ENCODE measurements at places on chromosomes 1 and 21.

- DNase-seq = no peak
These were observed 85.0 kb downstream of the EPS15 start for GRCh38 chr1:51433972-51434510.

GRCh38 chr1:79105500-79105899, 99.0 kb upstream of the ADGRL4 start:
- no peak for DNase-seq

- no peak for DNase-seq
These were observed 864.4 kb downstream of the USP25 start for GRCh38 chr21:16594191-16594590.

- no peak for DNase-seq
These were observed 27.8 kb downstream of the TMPRSS2 start for GRCh38 chr21:41480086-41480690.

- DNase-seq = no peak
These were observed 11.7 kb upstream of the FOXO6 start for GRCh38 chr1:41349361-41350054.
